ENCODE measurements at places on chromosomes 11 and 22. TPM values are rescaled to one million over a fixed set of nuclear protein-coding genes. Genes with fewer than 3 reads are reported as not detected.

GRCh38 chr22:23205339-23206049, 25.2 kb downstream of the BCR start:
- no peak for DNase-seq

DNA sequence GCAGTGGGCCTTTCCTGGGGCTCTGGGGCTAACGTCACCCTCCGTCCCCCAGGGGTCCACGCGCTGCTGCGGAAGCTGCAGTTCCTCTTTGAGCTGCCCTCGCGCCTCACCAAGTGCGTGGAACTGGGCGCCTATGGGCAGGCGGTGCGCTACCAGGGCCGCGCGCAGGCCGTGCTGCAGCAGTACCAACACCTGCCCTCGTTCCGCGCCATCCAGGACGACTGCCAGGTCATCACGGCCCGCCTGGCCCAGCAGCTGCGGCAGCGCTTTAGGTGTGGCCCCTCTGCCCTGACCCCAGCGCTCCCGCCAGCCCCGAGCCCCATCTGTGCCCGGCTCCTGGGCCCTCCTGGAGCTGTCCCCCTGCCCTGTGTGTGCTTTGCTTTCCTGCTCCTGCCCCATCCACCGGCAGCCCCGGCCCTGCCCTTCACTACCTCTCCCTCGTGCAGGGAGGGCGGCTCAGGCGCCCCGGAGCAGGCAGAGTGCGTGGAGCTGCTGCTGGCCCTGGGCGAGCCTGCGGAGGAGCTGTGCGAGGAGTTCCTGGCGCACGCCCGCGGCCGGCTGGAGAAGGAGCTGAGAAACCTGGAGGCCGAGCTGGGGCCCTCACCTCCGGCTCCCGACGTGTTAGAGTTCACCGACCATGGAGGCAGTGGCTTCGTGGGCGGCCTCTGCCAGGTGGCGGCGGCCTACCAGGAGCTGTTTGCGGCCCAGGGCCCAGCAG, 3.8 kb upstream of the TM7SF2 start:
- DNase-seq, result no peak

GRCh38 chr11:63599211-63600122, 14.8 kb downstream of the PLAAT3 start:
- no peak for DNase-seq

DNA sequence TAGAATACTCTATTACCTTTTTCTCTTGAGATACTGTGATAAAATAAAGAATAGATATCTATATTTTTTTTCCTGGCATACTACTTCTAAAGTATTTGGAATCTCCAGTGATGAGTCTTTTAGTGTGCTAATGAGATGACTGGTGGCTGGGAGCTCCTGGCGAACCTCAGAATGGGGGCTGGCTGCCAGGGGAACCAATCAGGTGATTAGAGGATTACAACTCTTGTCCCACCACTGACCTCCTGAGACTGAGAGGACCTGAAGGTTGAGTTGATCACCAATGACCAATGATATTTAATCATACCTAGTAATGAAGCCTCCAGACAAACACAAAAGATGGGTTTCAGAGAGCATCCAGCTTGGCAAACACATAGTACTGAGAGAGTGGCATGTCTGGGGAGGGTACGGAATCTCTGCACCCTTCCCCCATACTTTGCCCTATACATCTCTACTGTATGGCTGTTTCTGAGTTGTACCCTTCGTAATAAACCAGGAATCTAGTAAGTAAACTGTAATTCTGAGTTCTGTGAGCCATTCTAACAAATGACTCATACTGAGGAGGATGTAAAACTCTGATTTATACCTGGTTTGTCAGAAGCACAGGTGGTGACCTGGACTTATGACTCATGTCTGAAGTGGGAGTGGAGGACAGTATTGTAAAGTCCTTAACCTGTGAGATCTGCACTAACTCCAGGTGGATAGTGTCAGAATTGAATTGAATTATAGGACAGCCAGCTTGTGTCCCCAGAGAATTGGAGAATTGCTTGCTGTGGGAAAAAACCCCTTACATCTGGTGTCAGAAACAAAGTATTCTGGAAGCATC, 325.3 kb upstream of the LRRC4C start:
- no peak for DNase-seq

GRCh38 chr11:114082767-114083181, 23.3 kb downstream of the ZBTB16 start:
- peak; percentile 51 for DNase-seq

- DNase-seq, result no peak
Observed at GRCh38 chr11:58688789-58689503, 42.8 kb downstream of the GLYAT start.

GRCh38 chr11:76788661-76789442, 5.7 kb downstream of the TSKU start:
- DNase-seq, result no peak

DNA sequence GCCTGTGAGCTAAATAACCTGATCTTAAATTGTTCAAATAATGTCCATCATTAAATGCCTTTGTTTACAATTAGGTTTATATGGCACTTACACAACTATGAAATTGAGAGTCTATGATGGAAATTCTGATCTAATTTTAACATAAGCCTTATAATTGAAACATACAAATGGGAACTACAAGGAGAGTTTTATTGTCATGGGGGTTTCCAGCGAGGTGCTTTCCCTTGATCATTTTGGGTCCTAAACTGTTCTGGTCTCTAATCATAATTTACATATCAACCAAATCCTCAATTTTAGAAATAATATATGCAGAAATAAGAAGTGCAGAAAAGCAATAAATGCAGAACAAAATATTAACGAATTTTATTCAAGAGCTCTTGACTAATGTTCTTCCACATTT, 44.9 kb downstream of the RRAS2 start:
- DNase-seq, result no peak

DNA sequence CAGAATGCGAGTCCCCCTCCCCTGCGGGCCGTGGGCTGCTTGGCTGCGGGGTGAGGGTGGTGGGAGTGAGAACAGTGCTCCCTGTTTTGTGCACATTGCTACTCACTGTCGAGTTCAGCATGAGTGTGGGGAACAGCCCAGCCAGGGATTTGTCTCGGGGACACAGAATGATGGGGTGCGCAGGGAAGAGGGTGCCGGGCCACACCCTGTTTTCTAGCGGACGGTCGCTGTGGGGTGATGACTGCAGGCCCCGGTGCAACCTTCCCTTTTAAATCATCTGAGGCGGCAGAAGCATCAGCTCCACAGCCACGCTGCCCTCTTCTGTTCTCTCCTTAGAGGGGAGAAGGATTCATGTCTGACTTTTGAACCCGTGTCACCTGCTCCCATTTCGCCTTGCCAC, 1051.2 kb downstream of the TBC1D22A start:
- no peak for DNase-seq

DNA sequence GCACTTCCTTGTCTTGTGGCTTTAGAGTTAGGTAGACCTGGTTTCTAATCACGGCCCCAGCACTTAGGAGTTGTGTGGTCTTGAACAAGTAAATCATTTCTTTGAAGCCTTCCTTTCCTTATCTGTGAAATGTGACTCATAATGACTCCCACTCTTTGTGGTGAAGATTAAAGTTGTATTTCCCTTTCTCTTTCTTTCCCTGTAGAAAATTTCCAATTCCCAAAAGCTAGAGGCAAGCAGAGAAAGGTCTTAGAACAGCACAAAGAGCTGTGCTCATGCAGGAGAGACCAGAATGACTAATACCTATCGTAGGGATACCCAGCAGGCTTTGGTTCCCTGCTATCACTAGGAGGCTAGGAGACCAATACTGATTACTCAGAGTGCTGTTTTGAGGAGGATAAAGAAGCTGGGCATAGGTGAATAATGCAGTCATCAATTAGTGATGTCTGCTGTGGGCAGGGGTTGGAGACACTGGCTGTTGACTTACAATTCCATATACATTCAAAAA, 270.7 kb upstream of the SYN3 start:
- DNase-seq, result no peak

DNA sequence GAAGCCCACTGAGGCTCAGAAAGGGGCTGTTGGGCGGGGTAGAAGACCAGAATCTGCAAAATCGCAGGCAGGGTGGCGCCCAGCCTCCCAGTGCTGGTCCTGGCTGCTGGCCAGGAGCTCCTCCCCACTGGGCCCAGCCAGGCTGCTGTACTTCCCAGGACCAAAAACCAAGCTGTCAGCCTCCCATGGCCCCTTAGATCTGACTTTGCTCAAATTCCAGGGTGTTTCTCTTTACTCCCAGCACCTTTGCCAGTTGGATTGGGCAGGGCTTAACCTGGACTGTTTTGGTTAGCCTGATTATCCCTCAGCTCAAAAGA, 44.2 kb upstream of the WEE1 start:
- DNase-seq, result no peak

- DNase-seq, result no peak
Observed at GRCh38 chr22:27552176-27552575, 249.4 kb downstream of the MN1 start.

- no peak for DNase-seq
Observed at GRCh38 chr11:3890014-3890413, 34.5 kb downstream of the STIM1 start.

- DNase-seq, result no peak
Observed at GRCh38 chr22:18058371-18059093, 19.3 kb upstream of the PEX26 start.

DNA sequence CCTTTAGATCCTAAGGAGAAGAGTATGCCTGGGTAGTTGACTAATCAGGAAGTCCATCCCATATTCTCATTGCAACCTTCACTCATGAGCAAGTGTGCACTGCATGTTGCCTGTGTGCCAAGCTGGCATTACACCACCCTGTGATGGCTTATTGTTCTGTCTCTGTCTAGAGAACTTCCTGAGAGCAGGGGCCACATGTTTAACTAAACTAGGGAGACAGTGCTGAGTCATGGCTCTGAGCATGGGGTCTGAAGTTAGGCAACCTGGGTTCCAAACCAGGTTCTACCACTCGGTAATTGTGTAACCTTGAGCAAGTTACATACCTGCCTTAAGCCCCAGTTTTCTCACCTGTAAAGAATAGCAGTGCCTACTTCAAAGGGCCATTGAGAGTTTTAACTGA, 39.6 kb downstream of the CSNK2A3 start:
- no peak for DNase-seq

DKK3 gene
- 531 TPM for total RNA-seq

TP53AIP1 gene
- not detected for total RNA-seq

CREB3L1 gene
- 127 TPM for total RNA-seq

TMEM179B gene
- 27.2 TPM for total RNA-seq

JAM3 gene
- total RNA-seq, result 40.0 TPM

PDE3B gene
- total RNA-seq, result 5.6 TPM

TSGA10IP gene
- not detected for total RNA-seq

BBOX1 gene
- total RNA-seq, result not detected
